ENCODE measurements at places on chromosomes 2 and 18.

DNA sequence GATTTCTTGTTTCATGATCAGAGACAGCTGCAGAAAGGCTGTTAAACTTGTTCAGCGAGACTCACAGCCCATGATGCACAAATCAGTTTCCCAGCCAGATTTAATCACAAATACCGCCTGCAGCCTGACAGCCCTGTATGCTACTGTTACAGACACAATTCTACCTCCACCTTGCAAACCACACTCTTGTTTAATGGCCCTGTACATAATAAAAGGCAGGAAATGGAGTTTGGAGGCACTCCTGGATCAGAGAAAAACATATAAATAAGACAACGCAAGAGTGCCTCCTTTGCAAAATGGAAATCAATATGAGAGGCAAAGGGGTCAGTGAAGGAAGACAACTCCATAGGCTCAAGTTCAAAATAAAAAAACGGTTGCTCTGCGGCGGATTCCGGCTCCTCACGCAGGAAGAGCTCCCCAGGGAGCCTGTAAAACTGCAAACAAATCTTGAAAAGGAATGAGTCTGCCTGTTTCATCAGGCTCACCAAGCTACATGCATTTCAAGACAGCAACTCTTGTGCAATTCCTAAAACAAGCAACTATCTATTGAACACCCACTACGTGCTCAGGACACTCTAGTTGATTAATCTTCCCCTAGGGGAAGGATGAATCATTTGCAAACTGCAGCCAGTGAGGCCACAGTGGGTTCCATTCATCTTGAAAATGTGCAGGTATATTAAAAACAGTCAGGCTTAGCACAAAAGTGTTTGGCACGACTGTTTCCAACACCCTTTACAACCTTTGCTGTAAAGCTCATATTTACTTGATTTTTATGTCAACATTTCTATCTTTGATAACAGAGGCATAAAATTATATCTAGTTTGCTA lies 37.5 kb downstream of the TBC1D8 start:
- DNase-seq = no peak

DNA sequence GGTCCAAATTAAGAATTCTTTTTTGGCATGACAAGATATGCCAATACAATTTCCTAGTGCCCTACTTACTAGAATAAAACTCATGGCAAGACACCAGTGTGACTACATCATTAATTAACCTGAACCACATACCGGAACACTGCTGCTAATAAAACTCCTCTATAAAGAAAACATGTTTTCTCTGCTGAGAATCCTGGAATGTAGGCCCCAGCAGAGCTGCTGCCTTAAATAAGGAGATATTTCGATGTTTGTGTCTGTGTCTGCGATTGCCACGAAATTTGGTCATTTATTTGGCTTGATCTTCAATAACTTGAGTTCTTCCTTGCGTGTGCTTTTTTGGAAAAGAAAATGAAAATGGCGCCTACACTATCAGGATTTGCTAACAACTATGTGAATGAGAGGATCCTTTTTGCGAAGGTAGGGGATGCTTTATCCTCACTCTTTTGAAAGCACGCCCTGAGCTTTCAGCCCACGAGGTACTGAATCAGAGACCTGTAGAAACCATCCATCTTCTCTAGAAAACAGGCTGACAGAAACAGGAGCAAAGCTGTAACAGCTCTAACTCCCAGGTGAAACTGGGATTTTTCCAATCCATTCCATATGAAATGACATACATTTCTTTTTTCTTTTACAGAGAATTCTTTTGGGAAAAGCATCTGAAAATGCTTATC lies 27.0 kb downstream of the KLF7 start:
- no peak for DNase-seq

GRCh38 chr2:157432475-157433106 lies 11.3 kb downstream of the CYTIP start:
- DNase-seq = no peak

- no peak for DNase-seq
Measured at GRCh38 chr18:1246827-1247226, 342.2 kb downstream of the ADCYAP1 start.

DNA sequence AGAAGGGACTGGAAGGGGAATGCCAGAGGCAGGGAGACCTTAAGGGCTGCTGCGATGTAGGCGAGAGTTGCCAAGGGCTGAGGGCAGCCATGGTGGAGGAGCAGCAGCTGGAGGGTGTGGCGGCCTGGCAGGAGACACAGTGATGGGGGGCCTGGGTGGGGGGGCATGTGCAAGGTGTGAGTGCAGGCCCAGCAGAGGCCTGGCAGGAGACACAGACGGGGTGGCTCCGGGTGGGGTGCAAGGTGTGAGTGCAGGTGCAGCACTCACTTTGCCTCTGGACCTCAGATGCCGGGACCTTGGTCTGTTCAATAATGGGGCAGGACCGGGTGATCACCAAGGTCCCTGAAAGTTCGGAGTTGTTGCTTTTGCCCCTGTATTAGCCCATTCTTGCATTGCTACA lies 76.2 kb upstream of the ODC1 start:
- DNase-seq = no peak

DNA sequence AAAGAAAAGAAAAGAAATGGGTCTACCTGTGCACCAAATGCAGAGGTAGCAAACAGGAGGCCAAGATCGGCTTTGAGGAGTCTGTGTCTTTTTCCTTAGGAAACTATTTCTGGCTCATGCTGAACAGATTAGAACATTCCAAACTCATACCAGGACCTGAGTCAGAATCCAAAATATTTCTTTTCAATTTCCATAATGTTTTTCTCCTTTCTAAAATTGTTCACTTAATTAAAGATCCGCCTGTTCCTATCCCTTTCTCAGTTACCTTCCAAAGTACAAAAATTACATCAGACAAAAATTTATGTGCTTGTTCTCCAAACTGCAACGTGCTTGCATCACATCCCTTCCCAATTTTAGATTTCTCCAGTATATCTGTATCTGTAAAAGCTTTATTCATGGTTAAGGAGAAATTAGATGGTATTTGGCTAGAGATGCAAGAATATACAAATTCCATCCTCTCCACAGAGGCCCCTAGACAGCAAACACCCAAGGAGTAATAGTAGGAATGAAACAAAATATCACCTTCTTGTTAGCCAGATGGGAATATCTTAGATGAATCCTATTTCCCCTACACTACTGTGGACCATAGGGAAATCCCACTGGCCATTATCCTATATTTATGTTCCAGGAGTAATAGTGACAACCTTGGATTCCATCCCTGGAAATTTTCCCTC lies 130.6 kb downstream of the LNPK start:
- DNase-seq = no peak

DNA sequence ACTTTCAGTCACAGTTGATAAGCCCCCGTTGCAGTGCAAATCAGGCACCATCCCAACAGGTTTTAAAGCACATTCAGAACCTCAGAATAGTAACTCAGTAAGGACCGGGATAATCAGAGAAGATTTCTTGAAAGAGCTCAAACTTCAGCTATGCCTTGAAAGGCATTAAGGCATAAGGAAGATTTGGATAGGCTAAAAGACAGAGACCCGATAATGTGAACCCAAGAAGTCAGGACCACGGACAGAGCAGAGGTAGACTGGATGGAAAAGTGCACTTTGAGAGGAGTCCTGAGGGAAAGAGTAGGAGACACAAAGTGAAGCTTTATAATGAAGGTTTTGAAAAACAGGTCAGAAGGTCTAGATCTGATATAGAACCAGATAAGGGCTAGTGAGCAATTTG lies 36.9 kb upstream of the KLF7 start:
- DNase-seq = no peak

GRCh38 chr2:121670181-121670580 lies 20.9 kb upstream of the CLASP1 start:
- DNase-seq = no peak

DNA sequence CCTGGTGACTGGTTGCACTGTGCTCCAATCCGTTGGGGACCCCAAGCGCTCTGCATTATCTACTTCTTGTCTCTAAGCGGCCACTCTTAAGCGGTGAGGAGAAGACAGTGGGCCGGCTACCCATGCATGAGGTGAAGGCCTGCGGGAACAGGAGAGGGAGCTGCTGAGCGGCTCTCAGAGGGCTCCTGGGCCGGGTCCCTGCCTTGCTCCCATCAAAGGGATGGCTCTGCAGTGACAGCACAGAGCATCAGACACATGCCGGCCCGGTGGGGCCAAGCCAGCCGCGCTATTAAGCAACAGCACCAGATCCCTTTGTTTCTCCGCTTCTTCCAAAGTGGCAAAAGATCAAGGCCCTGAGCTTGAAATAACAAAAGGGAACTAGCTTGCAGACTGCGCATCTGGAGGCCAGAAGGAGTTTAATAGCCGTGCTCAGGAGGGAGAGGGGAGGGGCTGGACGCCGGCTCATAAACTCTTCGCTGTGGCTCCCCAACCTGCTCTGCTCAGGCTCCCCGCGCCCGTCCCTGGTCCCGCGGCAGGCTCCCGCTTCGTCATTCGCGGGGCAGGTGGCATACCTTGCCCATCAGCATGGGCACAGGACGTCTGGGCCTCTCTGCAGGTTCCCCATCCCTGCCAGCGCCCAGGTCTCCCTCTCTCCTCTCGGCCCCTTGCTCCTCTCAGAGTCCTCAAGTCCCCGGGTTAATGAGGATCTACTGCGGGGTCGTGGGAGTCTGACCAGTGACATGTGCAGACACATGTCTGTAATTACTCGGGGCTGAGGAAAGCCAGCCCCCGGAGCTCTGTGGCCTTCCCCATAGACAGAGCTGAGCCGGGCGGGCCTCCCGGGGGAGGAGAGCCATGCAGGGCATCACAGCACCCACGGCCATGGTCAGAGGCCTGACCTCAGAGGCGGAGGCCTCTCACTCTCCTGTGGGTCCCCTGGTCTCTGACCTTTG lies 96.7 kb downstream of the ASB1 start:
- no peak for DNase-seq

DNA sequence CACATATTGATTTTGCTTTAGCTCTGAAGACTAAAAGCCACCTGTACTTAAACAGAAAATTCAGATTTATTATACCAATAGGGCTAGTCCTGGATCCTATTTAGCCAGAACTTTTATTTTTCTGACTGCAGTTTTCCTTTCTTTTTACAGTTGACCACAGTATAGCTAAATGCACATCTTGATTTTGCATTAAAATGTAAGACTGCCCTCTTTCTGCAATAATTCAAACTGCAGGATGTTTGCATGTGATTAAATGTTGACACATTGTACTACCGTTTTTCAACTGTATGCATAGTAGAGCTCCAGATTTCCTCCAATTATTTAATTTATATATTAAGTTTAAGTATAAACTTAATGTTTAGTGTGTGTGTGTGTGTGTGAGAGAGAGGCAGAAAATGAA lies 1262.9 kb downstream of the SUCLG1 start:
- DNase-seq = no peak

DNA sequence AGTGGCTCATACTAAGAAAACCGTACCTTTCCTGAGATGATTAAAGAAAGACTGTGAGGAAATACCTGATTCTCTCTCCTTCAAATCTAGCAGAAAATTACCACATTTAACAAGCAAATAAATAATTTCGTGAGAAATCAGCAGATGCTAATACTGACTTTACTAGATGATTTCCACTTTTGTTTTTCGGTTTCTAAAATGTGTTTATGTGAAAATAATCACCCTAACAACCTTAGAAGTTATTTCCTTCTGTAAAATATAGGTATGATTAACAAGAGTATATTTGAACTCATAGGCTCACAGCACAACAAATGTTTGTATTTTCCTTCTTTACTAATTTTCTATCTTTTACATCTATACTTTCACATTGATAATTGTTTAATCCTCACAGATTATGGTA lies 594.1 kb upstream of the FAM98A start:
- no peak for DNase-seq

- no peak for DNase-seq
Measured at GRCh38 chr2:65554765-65555591, 122.6 kb upstream of the SPRED2 start.

GRCh38 chr18:2536493-2536892 lies 34.8 kb downstream of the METTL4 start:
- DNase-seq = no peak

GRCh38 chr2:16109821-16110310 lies 169.5 kb downstream of the MYCN start:
- no peak for DNase-seq

DNA sequence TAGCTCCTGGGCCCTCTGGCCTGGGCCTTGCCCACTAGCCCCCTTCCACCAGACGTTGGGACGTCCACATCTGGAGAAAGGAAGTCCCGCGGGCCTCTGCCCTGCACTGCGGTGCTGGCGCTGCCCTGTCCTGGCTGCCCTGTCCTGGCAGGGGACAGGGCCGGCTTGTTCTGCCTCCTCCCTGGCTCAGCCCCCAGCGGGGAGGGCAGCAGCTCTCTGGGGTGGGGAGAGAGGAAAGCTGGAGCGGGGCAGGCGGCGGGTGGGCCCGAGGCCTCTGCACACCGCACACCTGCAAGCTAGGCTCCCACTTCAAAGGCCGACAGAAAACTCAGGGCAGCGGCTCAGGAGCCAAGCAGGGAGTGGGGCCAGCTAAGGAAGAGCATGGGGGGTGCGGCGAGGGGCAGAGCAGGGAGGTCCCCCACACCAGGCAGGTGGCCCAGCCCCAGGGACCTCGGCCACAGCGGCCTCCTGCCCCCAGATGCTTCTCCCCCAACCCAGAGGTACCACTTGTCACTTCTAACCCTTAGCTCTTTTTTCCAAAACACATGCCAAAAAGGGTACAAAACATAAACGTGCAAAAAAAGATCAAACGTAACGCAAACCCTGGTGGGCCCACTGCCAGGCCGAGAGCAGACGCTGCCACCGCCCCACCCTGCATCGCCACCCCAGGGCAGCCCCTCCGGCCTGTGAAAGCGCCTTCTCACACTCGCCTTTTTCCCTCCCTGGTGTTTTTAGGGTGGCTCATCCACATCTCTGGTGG lies 13.5 kb downstream of the SNED1 start:
- no peak for DNase-seq

GRCh38 chr2:110791435-110791834 lies 59.1 kb downstream of the ACOXL start:
- DNase-seq = no peak

DNA sequence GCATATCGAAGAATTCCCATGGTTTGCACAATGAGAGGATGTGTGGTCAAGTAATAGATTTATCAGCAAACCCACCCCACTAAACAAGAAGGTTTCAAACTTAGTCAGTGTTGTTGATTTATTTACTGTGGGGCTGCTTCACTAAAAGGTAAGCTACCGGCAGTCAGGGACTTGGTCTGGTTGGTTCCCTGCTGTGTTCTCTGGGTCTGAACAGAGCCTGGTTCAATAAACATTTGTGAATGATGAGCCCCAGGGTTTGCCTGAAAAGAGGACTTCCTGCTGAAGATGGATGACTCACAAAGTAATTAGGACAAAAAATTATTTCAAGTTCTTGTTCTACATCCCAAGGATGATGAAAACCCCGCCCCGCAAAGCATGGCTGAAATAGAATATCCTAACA lies 108.3 kb downstream of the SPP2 start:
- DNase-seq = no peak

DNA sequence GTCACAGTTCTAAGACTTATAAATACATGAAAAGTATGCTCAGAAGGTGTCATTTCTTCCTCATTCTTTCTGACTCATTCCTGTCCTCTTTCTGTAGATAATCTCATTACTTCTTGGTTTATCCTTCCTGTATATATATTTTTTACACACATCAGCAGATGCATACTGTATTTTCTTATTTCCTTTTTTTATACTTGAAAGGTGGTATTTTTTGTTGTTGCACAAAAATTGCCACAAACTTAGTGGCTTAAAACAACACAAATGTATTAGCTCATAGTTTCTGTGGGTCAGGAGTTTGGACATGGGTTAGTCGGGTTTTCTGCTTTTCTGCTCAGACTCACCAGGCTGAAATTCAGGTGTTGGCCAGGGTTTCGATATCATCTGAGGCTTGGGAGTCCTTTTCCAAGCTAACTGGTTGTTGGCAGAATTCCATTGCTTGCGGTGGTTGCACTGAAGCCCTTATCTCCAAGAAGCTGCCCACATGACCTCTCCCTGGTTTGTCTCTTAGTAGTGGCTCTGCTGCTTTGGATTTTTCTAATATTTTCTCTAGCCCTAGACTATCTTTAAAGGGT lies 162.6 kb downstream of the FMNL2 start:
- no peak for DNase-seq
